ENCODE measurements at places on chromosomes 5 and 9. TPM values are rescaled to one million over a fixed set of nuclear protein-coding genes. Genes with fewer than 3 reads are reported as not detected.

The CDH9 gene
- polyA plus RNA-seq, result 0.91 TPM

GRCh38 chr9:106025453-106025852 lies 331.1 kb downstream of the TMEM38B start:
- no peak for DNase-seq

GRCh38 chr5:55923865-55924500 lies 70.8 kb downstream of the IL6ST start:
- no peak for DNase-seq

DNA sequence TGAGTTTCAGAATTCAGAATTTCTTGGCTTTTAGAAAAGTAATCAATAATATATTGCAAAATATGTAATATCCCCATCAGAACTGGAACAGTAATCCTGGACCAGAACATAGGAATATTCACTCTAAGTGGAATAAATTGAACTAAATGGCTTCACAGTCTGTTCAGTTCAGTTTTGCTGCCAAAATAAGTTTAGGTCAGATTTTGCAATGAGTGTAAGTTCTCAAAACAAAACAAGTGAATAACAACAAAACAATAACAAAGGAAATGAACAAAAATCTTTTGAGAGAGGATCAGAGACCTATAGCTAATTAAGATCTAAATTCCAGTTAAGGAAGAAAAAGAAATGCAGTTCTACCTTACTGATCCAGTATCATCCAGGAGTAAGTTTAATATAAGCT lies 9.3 kb downstream of the PTGER4 start:
- no peak for DNase-seq

DNA sequence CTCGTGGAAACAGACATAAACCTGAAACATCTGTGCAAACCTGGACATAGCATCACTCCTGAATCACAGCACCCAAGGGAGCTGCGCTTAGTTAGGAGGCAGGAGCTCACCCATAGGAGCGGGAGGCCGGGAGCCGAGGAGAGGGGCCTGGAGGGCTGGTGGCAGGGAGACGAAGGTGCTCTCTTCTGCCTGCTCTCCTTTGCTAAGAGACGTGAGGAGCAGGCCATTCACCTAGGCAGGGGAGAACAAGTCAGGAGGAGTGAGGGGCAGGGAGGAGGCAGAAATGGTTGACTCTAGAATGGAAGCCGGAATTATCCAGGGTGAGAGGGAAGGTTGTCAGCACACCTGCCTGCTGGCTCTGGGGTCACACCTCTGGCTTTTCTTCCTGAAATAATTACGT lies 398.4 kb upstream of the IRX2 start:
- DNase-seq, result no peak

DNA sequence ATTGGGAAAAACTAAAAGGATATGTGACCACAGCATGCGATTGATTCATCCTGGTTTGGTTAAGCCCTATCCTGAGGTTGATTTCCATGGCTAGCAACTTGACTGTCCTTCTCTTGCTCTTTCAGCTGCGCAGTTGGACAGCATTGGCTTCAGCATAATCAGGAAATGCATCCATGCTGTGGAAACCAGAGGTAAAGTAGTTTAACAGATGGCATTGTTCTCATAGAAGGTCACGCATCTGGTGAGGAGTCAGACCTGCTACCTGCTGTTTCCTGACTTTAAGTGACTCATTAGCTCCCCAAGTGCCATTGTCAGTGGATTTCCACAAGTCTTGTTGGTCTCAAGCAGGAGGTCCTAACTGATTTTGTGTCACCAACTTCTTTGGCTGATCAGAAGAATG lies 266.9 kb downstream of the ARHGAP26 start:
- DNase-seq, result peak; percentile 13

GRCh38 chr5:62354028-62354874 lies 48.2 kb downstream of the KIF2A start:
- DNase-seq, result peak; percentile 24

DNA sequence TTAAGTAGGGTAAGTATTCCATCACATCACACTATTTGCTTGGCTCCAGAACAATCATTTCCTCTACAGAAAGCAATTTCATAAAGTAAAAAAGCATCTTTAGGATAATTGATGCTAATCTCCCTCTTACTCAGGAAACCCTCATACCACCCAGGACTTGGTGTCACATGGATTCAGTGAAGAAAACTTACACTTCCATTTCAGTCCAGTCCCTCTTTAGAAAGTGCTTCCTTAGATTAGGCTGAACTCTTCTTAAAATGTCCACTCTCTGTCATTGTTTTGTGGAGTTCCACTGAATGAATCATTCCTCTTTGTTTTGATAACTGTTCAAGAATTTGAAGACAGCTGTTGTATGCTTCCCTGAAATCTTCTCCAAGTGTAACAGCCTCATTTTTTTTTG lies 144.0 kb upstream of the ZNF462 start:
- no peak for DNase-seq

- no peak for DNase-seq
Measured at GRCh38 chr9:134679616-134680392, 38.2 kb downstream of the COL5A1 start.

The FAM78A gene
- polyA plus RNA-seq, result 2.3 TPM
